ENCODE measurements at places on chromosomes 7 and 10.

DNA sequence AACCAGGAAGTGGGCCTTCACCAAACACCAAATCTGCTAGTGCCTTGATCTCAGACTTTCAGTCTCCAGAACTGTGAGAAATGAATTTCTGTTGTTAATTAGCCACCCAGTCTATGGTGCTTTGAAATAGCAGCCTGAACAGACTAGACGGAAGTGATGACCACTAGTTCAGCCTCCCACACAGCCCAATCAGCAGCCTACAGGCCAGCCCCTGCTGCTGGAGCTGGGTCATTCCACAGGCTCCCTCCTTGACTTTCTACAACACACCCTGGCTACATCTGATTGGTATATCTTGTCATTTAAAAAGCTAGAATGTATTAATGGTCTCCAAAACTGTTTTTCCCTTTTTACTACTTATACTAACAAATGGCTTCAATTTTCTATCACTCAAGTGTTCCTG lies 277.2 kb upstream of the TAC1 start:
- no peak for DNase-seq

DNA sequence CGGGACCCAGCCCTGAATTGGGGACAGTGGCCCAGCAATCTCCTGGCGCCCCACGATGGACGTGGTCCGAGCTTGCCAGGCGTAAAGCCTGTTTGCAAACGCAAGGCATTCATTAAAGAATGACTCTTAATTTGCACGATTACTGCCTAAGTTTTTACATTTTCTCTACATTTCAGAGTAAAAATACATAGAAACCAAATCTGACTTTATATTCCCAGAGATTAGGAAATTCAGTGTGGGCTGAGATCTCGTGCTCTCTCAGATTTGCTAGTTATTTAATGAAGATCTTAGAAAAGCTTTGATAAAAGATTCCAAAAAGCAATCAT lies 337 bp upstream of the CCDC3 start:
- DNase-seq = no peak

DNA sequence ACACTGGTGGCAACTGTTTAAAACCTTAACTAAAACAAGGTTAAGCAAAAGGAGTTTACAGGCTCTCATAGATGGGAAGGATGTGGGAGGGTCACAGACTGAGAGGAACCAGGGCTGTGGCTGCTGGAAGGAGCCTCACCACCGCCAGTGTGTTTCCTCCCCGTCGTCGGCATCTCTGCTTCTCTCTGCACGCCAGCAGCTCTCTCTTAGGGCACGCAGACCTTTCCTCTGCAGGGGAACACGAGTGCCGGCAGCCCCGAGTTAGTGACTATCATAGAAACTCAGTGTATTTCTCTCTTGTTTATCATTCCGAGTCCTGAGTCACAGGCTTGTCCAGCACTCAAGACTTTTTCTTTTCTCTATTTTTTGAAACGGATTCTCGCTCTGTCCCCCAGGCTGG lies 8.1 kb upstream of the SH2D4B start:
- DNase-seq = peak; percentile 35

GRCh38 chr7:17660116-17660515 lies 280.2 kb downstream of the SNX13 start:
- no peak for DNase-seq

DNA sequence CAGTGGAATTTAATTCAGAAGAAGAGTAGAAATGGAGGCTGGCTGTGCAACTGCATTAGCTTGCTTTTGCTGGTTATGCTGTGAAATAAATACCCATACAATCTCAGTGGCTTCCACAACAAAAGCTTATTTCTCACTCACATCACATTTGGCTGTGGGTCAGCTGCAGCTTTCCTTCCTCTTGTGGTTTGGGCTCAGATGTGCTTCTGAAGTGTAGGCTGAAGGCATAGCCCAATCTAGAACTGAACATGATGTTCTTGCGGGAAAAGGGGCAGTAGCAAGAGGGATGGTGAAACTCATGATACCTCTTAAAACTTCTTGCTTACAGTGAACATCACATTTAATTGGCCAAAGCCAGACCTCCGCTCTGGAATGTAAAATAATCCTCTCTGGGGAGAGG lies 119.9 kb downstream of the HECW1 start:
- DNase-seq = no peak

DNA sequence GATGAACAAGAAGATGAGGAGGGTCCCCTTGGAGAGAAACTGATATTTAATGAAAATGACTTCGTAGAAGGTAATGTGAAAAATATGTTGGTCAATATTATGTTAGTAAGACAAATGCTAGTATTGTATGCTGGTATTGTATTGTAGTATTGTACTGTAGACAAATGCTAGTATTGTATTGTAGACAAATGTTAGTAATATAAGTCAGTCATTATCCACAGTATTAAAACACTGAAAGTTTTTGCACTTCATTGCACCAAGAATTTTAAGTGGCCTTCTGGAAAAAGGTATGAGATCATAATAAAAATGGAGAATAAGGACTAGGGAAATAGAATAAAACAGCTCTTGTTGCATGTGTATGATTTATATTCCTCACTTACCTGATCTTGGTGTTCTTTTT lies 17.5 kb downstream of the CSGALNACT2 start:
- no peak for DNase-seq

DNA sequence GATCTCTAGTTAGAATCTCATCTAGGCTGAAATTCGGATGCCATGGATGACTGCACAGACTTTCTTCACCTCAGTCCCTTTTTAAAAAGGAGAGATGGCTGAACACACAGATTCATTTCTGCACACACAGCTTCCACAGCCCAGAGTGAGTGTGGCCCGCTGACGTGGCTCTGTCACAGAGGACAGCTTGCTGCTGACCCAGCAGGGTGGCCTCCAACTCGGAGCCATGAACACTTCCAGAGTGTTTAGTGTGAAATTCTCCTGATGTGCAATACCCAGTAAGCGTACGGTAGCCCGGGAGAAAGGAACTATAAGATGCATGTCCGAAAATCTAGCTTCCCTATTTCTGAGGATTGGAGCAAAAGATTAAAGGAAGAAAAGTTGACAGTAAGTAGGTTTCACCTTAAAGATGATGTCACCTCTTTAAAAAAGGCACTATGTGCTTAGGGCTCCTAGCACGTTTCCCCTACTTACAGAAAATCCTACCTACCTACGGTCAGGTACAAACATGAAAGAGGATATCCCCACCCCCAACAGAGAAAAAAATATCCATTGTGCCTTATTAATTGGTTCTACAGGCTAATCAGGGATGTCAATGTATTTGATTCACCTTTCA lies 162.2 kb downstream of the RAPGEF5 start:
- DNase-seq = no peak

- DNase-seq = no peak
These were observed 1.9 kb downstream of the TSPAN33 start for GRCh38 chr7:129146237-129146979.

GRCh38 chr7:47413526-47414341 lies 168.2 kb downstream of the TNS3 start:
- DNase-seq = no peak

DNA sequence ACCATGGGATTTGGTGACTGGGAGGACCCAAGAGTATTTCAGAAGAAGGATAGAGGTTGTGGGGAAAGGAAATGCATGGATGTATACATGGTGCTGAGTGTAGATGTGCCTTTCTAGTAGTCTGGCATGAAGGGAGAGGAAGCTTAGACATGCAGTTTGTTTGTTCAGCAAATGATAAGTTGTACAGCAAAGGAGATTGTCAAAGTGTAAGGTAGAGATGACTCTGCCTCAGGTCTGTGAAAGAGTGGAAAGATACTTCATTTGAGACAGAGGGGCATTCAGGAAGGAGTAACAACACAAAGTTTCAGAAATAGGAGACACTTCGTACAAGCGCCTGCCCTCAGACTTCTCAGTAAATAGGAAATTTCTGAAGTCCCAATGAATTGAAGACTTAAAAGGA lies 152.3 kb downstream of the CELF2 start:
- DNase-seq = no peak

DNA sequence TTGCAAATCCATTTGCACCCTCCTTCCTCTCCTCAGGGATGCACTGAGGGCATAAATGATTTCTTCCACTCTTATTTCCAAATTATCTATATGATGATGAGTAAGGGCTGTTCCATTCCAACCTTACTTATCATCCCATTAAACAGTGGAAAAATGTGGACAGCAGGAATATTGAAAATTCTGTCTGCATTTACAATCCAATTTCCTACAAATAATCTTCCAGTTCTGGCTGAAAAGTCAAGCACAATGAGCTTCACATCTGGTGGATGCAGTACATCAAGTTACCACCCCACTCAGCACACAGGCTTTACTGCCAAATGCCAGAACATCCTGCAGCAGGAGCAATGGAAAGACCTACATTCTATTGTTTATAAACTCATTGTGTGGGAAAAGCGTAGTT lies 345.0 kb upstream of the STEAP1 start:
- DNase-seq = no peak

GRCh38 chr10:103833731-103834365 lies 21.5 kb downstream of the SH3PXD2A start:
- no peak for DNase-seq

DNA sequence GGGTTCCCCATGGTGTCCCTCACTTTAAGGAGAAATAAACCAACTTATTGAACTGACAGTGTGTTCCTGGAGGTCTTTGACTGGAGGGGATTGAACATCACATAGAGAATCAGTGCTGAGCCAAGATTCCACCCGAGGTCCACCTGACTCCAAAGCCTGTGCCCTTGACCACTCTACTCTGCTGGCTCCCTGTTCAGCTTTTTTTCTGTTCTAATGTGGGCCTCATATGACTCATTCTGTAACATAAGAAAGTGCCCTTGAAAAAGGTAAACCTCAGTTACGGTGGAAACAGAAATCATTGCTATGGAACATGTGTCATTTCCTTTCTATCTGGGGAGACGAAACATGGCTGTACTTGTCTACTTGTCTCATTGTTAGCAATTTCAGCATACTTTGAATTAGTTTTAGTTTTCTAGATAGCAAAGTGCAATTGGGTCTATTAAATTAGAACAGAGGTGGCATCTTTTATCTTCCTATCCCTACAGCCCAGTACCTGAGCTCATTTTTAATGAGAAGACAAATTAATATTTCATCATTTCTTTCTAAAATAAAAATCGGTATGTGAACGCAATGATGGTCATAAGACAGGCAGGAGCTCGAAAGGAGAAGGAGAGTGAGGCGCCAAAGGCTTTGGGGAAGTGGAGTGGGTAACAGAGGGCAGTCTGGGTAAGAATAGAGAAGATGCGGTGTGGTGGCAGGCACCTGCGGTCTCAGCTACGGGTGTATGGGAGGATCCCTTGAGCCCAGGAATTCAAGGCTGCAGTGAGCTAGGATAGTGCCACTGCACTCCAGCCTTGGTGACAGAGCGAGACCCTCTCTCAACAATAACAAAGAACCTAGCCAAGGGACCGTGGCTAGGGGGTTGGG lies 1.5 kb downstream of the GSDME start:
- peak; percentile 36 for DNase-seq

DNA sequence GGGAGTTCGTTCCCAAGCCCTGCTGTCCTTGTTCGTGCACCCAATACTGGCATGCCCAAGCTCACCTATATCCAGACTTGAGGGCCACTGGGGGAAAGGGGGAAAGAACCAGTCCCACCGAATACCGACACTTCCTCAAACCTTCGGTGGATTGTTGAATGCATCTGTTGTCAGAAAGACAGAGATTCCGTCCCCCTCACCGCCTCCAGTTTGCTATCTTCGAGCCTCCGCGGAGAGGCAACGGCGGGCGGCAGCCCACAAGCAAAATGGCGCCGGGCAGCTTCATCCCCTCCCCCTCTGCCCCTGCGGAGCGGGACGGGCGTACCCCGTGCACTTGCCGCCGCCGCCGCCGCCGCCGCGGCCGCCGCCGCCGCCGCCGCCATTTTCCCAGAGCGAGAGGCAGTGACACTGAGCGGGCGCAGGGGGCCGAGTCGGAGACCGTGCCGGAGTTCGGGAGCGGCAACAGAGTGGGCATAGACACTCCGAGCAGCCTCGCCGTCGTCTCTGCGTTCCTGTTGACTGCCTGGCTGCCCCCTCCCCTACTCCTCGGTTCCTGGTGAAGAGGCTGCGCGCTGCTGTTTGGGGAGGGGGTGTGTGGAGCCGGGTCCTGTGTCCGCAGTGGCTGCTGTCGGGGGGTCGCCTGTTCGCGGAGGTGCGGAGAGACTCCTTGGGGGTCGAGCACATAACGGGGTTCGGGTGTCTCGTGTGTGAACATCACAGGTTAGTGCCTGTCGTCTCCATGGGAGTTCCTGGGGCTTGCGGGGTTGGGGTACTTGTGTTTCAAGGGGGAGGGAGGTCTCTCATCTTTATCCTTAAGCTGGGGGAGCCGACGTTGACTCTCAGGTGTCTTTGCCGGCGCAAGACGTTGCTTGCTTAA lies at the start of gene KMT2E:
TSS of gene KMT2E (plus strand) at position 390 of the 877 bp plus-strand sequence. CDS start 26,748 bp downstream, outside the sequence.
- peak; percentile 94 for DNase-seq

GRCh38 chr7:85529201-85529600 lies 342.3 kb upstream of the SEMA3D start:
- DNase-seq = no peak

DNA sequence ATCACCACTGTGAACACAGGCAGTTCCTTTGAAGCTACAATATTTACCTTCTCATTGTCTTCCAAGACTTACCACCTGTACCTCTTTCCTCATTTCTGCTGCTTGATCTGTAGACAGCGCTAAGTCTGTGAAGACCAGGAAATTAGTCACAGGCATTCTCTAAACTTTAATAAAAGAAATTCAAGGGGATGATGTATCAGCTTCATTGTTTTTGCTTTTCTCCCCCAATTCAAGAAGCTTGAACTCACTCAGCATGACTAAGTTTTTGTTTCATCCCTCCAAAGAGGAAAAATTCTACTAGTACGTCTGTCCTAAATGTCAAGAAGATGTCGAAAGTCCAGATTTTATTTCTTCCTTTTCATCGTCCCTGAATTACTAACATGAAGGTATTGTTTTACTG lies 75.3 kb upstream of the PPP1R9A start:
- DNase-seq = no peak

DNA sequence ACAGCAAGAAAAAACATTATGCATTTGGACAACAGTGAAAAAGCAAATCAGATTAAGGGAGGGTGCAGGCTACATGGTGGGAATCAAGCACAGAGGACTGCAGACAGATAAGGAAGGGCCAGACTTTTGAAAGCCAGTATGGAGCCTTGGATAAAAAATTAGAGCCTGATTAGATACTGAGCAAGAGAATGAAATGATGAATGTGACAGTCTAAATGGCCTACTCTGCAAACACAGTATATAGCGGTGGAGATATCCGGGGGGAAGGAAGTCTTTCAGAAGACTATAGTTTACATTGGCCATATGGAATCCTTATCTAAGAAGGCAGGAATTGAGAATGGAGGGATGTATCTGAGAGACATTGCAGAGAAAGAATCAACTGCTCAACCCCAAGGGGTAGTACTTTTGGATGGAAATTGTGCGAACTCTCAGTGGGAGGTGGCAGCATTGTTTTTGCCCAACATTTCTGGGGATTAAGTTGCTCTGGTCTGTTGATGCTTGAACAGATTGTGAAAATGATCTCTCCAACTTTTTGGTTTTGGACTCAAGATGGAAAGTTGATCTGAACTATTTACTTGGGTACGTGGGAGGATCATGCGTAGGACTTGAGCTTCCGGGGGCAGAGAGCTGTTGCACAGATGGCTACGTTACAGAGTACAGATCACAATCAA lies 39.4 kb upstream of the CHCHD3 start:
- DNase-seq = no peak
